ENCODE measurements at places on chromosomes 6 and 20.

GRCh38 chr6:53943395-53943794 lies 148.6 kb downstream of the LRRC1 start:
- DNase-seq: no peak

DNA sequence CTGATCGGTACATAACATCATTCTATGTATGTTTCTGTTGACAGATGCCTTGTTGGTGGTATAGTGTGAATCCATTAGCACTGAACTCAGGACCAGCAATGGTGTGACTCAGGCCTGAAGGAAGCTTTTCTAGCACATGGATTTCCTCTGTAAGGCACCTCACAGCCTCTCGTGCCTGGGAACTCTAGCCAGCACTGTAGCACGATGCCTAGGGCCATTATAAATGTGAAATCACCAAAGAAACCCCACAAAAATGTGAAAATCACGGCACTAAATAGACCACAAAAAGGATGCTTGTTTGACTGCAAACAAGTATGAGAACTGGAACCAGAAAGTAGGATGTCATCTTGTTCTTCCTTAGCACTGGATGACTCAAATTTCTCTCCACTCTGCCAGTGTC lies 63.7 kb upstream of the NKX2-2 start:
- DNase-seq: no peak

GRCh38 chr6:158548418-158549161 lies 11.3 kb upstream of the TMEM181 start:
- no peak for DNase-seq

DNA sequence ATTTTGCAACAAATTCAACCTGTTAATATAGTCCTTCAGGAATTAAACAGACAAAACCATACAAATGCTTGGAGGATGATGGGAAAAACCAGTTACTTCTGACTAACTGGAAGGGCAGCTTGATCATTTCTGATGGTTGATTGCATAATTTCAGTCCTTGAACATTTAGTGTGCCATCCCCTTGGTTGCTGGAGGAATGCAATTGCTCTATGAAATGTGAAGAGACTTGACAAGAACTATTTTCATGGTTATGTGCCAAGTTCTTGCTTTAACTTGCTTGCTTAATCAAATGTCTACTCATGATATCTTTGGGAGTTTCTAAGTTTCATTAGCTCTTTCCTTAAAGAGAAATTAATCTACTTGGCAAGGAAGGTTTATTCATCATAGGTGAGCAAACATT lies 45.2 kb downstream of the ANKEF1 start:
- DNase-seq: no peak

DNA sequence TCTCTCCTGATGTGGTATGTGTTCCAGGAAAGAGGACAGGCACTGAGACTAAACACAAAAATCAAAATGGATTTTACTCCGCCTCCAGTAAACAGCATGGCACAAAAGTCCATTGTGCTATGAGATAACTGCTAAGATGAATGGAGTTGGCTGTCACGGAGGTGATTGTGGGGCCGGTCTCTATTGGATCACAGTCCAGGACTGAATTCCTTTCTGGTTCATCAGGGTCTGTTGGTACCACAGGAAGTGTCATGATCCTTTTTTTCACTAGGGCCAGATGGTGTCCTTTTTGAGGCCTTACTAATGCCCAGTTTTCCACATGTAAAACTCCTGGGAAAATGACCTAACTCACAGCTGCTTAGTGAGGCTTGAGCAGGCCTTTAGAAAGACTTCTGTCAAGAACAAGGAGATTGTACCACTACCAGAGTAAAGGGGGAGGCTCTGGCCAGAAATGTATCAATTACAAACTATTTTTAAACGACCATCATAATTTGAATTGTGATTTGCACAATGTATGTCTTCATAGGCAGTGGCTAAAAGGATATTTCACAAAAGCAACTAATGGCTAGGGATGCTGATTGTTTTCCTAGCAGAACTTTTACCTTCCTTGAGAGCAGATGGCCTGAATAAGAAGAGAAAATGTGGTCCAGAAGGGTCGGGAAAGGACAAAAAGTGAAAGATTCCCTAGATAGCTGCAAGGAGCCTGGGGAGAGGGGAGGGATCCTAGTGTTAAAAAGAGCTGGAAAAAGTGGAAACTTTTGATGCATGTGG lies 192.2 kb upstream of the POU3F2 start:
- no peak for DNase-seq

DNA sequence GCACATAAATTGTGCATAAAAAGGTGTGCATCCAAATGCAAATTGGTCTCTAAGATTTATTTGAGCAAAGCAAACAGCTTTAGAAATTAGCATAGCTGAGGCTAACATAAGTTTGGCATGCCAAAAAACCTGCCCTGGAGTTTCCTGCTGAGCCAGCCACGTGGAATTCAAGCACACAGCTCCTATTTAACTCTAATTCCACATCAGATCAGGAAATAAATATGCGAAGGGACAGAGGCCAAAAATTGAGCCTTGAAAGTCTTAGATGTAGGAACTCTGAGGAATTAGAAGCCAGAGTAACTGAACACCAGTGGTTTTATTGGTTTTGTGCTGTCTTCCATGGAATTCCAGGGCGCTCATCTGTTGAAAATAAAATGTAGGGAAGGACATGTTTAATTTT lies 19.6 kb downstream of the SOBP start:
- no peak for DNase-seq

DNA sequence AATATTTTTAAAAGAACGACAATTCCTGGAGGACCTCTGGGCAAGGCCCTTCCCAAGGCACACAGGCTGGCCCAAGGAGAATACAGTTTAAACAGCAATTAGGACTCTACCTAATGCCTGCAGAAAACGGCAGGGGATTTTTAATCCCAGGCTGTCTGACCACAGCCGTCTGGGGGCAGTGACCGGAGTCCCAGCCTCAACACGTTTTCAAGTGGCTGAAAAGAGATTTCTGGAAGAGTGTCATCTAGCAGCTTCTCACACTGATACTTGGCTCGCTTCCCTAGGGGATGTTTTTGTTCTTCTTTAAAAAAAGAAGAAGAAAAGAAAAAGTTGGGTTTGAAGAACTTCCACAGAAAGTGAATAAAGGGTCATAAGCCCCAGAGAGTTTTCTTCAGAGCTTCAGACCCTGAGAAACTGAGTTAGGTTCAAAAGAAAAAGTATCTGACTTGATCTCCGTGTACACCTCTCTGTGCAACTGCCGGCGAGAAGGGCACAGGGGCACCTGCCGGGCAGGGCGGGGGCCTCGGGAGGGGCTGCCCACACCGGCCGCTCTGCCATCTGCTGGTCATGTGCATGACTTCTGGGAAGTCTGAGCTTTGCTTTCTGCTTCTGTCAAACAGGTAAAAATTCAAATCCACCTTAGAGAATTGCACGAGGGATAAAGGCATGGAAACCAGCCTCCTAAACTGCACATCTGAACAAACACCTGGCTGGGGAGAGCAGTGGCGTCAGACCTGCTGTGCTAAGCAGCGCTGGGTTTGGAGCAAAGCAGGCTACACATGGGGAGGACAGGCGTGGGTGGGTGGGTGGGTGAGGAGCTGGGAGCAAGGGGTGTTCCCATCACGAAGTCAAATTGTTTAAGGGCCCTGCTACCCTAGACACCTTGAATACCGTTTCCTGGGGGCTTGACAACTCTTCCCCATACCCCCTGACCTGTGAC lies 33.0 kb downstream of the RRBP1 start:
- DNase-seq: no peak

DNA sequence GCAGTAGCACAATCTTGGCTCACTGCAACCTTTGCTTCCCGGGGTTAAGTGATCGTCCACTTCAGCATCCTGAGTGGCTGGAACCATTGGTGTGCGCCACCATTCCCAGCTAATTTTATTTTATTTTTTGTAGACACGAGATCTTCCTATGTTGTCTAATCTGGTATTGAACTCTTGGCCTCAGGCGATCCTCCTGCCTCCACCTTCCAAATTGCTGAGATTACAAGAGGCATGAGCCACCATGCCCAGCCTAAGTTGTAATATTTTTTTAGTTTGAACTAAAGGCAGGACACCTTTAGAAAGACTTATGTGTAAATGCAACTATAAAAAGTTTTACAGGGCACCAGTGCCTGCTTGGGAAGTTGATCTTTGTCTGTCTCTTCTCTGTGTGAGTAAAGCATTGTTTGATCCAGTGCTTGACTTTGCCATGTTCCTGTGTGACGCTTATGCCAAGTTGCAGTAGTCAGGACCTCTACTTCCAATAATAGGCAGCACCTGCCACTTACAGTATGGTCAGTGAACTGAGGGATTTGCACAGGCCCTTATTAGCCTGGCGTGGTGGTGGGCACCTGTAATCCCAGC lies 46.9 kb downstream of the JARID2 start:
- no peak for DNase-seq

- DNase-seq: no peak
Observed at GRCh38 chr20:19815553-19815991, 57.5 kb downstream of the RIN2 start.

GRCh38 chr6:73309785-73310502 lies 44.1 kb downstream of the DPPA5 start:
- peak; percentile 10 for DNase-seq

- no peak for DNase-seq
Observed at GRCh38 chr20:4383961-4384360, 337.7 kb upstream of the PRND start.

DNA sequence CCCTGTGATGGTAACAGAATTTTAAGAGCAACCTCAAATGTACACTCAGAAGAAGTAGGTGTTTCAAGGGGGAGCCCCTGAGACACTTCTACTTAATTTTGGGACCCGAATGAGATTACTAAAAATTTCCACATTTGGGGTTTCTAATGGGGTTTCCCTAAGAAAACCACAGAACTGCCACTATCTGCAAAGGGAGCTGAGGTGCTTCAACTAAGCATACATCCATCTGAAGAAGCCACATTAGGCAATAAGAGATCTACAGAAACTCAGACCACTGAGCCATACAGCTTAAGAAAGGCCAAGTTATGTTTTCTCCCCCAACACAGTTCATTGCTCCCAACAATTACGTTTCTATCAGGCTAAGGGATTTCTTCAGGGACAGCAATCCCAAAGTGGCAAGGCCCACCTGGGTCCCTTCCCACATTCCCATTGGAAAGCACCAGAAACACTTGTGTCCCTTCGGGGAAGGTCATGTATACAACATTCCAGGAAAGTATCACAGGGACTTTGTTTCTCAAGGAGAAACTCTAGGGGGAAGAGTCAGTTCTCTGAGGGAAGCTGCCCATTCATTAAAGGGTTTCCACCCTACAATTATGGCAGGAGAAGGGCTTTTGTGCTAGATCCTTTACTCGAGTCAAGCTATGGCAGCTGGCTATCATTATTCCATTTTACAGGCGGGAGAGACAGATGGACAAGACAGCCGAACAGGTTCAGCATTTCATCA lies 5.0 kb downstream of the BCL2L1 start:
- no peak for DNase-seq

DNA sequence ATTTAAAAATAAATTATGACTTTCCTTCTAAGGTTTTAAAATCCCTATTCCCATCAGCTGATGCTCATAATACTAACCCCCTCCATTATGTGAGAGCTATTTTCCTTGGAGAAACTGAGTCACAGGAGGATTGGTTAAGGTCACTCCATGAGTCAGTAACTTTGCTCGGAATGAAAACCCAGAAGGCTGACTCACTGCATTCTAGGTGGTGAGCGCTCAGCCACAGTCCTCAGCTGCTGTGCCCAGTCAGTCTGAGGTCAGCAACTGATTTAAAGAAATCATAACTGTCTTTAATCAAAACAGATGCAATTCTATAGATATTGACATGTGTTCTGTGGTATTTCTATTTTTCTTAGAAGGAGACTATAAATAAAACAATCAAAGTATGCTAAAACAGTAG lies 359.2 kb downstream of the GJA1 start:
- no peak for DNase-seq

GRCh38 chr6:81575442-81575841 lies 177.0 kb downstream of the TENT5A start:
- DNase-seq: no peak

DNA sequence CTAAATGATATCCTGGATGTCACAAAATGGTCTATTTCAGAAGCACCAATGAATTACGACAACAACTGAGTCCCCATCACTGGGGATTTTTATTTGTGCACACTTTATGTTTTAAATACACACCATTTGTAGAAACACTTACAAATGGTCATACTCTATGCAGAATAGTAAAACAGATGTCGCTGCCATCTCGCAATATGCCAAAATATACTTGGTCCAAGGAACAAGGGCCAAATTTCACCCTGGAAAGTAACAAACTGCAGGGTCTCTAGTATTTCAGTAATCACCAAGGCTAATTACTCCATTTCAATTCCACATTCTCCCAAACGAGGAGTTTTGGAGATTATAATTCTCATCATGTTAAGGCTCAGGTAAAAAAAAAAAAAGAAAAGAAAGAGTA lies 215.2 kb downstream of the LMBRD1 start:
- no peak for DNase-seq

DNA sequence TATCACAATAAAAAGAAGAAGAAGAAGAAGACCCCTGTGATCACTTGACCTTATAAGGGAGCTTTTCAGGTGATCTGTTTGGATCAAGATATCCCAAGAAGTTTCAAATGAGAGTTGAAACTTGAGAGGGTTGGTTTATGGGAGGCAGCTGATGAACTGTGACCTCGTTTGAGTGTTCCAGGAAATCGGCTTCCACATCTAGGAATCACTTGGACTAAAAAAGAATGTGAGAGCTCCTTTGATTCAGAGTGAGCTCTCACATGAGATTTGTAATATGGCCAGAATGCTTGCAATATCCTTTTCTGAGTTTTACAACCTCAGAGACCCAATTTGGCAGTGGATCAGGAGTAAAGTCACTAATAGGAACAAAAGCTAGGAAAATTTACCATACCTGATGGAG lies 228.1 kb downstream of the ATXN1 start:
- no peak for DNase-seq

GRCh38 chr6:105058846-105059245 lies 101.9 kb downstream of the LIN28B start:
- DNase-seq: no peak

DNA sequence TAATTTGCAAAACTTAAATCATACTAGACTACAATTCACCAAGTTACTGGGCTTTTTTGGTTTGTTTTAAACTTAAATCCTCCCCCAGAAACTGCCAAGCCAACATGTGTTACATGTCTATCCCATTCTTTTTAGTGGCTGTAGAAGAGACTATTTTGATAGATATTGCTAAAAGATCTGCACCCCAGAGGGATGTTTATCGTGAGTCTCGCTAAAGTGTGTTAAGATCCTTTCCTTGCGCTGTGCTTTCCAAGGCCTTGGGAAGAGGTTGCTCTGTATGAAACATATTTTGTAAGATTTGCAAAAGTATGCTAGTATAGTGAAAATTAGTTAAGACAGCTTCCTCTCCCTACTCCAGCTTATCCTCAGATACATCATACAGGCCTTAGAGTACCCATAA lies 63.0 kb downstream of the GPX5 start:
- DNase-seq: no peak

Data from stimulated activated CD8-positive, alpha-beta memory T cell treated with anti-CD3 and anti-CD28 coated beads, Interleukin-4, amount 100 ng/mL, for 4 hours (primary cell).